ENCODE measurements at places on chromosomes 13 and 19.

GRCh38 chr13:97528518-97528917, 94.5 kb downstream of the RAP2A start:
- no peak for DNase-seq

DNA sequence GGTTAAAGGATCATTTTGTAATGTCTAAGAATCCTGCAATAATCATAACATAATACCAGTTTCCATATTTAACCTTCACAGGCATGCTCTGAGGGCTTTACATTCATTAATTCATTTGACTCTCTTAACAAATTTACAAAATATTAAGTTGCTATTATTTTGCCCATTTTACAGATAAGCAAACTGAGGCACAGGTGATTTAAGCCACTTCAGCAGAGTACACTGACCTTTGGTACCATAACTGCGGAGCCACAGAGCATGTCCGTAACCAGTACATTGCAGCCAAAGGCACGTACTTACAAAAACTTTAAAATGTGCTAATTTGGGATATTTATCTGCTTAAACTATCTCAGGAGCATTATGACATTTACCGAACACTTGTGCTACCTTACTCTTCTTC, 169.4 kb upstream of the MYO16 start:
- DNase-seq = no peak

DNA sequence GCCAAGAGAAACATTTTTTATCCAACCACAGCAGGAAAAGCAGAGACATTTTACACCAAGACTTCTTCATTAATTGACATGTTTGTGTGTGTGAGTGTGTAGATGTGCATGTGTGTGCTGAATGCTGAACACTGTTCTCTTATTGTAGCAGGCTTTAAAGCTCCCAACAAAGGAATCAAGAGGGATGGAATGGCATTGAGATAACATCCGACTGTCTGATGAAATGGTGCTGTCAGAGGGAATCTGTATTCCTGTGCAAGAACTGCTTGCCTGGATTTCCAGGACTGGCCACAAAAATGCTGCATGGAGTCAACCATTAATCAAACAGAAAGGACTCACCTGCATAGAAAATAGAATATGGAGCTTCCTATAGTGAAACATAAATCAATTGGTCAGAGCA, 354.0 kb downstream of the UQCRFS1 start:
- DNase-seq = no peak

- DNase-seq = no peak
Measured at GRCh38 chr13:40640845-40641458, 25.5 kb downstream of the FOXO1 start.

- no peak for DNase-seq
Measured at GRCh38 chr19:13029301-13029880, 34.1 kb downstream of the NFIX start.

DNA sequence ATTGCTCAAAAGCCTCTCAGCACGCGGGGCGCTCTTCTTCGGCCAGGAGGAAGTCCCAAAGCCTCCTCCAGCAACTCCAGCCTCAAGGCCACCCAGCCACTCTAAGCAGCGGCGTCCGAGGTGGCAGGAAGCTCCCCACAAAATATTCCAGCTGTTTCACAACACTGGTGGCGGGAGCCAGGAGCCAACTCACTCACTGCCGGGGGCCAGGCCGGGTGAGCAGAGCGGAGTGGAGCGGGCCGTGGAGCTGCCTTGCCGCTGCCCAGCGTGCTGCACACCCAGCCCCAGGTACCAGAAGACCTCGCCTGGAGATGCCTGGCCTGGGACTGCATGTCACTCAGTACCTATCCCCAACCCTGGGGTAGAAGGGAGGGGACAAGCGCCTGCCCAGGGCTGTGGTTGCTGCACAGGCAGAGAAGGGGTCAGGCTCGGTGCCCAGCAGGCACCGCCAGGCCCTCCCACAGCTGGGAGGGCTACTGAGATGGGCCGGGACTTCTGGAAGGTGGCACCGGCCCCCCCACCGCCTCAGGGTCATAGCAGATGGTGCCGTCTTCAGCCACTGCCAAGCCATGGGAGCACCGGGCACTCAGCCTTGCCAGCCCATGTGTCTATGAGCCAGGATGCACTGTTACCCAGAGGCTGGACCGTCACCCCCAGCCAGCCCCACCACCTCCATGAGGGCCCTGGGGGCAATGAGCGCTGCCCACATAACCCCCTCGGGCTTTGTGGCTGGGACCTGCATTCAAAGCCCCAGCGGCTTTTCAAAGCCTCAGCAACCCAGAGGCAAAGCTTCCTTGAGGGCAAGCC, 59.2 kb downstream of the MLLT1 start:
- no peak for DNase-seq

DNA sequence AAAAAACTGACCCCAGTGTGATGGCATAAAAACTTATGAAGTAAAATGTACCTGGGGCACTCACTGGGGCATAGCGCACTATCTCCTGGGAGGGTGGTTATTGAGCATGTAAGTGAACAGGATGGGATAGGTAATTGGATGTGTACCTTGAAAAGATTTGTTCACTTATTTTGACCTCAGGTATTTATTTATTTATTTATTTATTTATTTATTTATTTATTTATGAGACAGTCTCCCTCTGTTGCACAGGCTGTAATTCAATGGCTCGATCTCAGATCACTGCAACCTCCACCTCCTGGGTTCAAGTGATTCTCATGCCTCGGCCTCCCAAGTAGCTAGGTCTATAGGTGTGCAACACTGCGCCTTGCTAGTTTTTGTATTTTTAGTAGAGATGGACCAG, 5.9 kb upstream of the ZNF626 start:
- DNase-seq = no peak

GRCh38 chr19:55549500-55550320, 4.4 kb upstream of the SBK3 start:
- no peak for DNase-seq

DNA sequence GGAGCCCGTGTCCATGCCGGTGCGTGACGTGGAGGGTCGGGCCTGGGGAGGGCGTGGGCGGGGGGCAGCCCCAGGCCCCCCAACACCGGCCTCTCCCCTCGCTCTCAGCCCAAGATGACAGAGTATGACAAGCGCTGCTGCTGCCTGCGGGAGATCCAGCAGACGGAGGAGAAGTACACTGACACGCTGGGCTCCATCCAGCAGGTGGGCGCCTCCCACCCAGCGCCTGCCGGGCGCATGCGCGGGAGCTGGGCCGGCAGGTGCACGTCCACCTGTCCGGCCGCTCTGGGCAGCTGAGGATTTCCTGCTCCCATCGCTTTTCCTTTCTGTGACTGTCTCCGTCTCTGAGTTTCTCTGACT, 49.8 kb downstream of the VAV1 start:
- DNase-seq = no peak

- DNase-seq = no peak
Measured at GRCh38 chr13:46982856-46983582, 86.2 kb upstream of the HTR2A start.

- DNase-seq = no peak
Measured at GRCh38 chr13:99990126-99990977, 8.8 kb downstream of the ZIC2 start.

GRCh38 chr13:41075034-41075433, 13.7 kb downstream of the WBP4 start:
- DNase-seq = no peak

GRCh38 chr13:106494936-106495335, 40.5 kb downstream of the EFNB2 start:
- no peak for DNase-seq

GRCh38 chr19:46844067-46844489, 6.6 kb downstream of the AP2S1 start:
- DNase-seq = no peak

- DNase-seq = no peak
Measured at GRCh38 chr13:39965309-39965708, 309.8 kb downstream of the COG6 start.

DNA sequence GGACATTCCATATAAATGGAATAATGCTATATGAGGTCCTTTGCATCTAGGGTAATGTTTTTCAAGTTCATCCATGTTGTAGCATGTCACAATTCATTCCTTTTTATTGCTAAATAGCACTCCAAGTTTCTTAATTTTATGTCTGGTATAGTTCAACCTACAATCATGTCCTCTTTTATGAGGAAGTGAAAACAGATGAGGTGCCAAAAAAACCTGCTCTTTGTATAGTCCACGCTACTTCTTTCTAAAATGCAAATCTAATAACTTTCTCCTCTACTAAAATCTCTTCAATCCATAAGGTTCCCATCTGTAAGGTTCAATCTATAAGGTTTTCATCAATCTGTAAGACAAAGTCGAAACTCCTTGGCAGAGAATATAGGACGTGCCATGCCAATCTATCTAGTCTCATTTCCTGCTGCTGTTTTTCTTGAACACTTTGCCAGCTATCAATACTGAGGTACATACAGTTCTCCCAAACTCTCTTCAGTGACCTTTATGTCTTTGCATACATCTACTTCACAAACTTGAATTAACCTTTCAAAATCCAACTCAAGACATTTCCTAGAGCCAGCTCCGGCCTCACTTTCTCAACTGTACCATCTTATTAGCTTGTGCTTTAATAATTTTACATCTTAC, 33.7 kb downstream of the INTS6 start:
- no peak for DNase-seq

GRCh38 chr13:78198821-78199220, 280.2 kb upstream of the EDNRB start:
- no peak for DNase-seq

GRCh38 chr19:38547421-38547820, 70.3 kb downstream of the MAP4K1 start:
- DNase-seq = no peak

DNA sequence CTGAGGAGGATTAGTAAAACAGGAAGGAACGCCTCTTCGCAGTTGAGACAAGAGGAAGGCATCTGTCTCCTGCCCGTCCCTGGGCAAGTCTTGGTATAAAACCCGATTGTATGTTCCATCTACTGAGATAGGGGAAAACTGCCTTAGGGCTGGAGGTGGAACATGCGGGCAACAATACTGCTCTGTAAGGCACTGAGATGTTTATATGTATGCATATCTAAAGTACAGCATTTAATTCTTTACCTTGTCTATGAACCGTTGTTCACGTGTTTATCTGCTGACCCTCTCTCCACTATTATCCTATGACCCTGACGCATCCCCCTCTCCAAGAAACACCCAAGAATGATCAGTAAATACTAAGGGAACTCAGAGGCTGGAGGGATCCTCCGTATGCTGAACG, 722 bp upstream of the TIMM50 start:
- no peak for DNase-seq

DNA sequence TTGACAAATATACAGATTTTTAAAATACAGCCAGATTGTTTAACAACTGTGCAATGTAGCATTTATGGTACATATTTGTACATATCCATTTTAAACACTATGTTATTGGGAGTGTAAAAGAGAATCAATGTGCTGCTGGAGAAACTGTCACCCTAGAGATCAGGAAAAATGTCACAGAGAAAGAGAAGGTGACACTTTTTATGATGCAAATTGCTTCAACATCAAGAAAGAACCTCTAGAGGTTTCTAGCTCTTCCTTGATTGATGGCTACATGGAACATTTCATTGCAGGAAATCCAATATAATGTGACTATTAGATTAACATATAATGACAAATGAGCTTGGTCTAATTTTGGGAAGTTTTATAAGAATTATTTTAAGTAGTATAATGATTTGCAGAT, 1491.2 kb upstream of the PCDH20 start:
- no peak for DNase-seq

GRCh38 chr19:28603453-28603852, 609.5 kb downstream of the UQCRFS1 start:
- no peak for DNase-seq

DNA sequence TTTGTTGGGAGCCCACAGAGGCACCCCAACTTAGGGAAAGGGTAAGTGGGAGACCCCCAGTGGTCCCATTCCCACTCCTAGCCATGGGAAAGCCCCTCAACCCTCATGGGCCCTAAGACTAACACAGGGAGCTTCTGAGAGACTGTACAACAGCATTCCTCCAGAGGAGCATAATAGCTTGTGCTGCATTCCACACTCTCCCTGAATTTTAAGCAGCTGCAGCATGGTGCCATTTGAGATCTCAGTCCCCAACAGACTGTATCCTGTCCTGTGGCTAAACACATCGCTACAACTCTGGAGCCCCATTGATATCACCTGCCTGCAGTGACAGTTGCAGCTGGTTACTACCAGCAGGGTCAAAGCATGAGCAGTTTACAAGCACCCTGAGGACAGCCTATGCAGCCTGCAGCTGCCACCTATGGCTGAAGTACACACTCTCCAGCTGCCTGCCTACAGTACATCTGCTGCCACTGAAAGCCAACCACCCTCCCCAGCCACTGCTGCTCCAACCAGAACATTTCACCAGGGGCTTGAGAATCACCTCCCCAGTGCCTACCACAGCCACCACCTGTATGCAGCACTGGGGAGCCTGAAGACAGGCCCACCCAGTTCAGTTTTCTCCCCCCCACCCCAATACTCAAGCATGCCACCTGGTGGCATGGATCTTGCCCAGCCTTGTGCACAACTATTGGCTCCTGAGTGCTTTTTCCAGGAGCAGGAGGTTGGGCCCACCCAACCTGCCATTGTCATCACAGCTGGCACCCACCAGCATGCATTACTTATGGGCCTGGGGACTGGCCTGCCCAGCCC, 557.3 kb downstream of the GPC5 start:
- no peak for DNase-seq

DNA sequence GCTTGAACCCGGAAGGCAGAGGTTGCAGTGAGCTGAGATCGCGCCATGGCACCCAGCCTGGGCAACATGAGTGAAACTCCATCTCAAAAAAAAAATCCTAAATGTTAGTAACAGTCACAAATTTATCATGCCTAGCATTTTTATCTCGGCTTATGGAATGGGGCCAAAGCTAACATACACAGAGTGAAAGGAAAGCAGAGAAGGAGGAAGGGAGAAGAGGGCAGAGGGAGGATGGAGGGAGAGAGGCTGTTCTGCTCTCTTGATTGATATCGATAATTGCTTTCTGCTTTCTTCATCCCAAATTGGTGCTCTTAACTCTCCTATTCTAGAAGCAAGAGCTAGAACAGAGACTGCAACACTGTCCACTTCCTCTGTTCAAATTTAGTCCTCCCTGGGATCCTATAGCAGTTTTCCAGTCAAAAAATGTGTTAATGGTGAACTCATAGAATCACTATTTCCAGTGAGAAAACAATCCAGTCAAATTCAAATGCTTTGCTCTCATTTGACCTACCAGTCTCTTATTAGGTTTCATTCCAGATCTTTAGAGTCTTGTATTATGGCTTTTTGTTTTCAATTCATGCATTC, 15.8 kb upstream of the TUBGCP3 start:
- DNase-seq = no peak

All from thoracic aorta (tissue), 2 donors.